Trophoblast cell (in vitro differentiated cells and primary cell): ENCODE measurements at places on chromosomes 7 and 10.
A peak's percentile ranks its signal among the peaks of the same experiment; 100 is the strongest.

GRCh38 chr10:7667262-7668141 lies 736 bp upstream of the ITIH5 start:
- peak overlapping the region; percentile 20 for H3K4me3 ChIP-seq
- H3K27ac ChIP-seq = no peak overlapping the region
- peak; percentile 37 for DNase-seq
- peaks cover 10% of the 10 kb centered on the region for H3K27me3 ChIP-seq
- no peaks in the 10 kb centered on the region for H3K36me3 ChIP-seq
- no peaks in the 10 kb centered on the region for H3K4me1 ChIP-seq

GRCh38 chr7:130741331-130741995 lies 7.5 kb upstream of the KLF14 start:
- DNase-seq = no peak
- H3K27me3 ChIP-seq = no peaks in the 10 kb centered on the region
- no peak overlapping the region for H3K27ac ChIP-seq

DNA sequence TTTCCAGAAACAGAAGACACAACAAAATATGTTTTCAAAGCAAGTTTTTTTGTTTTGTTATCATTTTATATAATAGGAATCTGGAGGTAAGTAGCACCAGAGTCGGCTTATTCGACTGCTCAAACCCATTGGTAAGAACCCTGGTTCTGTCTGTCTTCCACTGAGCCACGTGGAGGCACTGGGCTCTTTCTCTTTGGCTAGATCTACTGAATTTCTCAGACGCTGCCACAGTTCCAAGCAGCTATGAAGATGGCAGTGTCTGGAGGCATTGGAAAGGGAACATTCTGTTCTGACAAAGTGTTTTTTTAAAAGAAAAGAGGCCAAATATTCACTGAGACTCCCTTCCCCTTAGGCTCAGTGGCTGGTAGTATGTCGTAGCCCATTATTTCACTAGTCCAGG lies 338.8 kb downstream of the NRG3 start:
- DNase-seq = no peak
- H3K4me1 ChIP-seq = no peaks in the 10 kb centered on the region
- H3K27me3 ChIP-seq = no peaks in the 10 kb centered on the region
- no peak overlapping the region for H3K4me3 ChIP-seq
- no peak overlapping the region for H3K27ac ChIP-seq

DNA sequence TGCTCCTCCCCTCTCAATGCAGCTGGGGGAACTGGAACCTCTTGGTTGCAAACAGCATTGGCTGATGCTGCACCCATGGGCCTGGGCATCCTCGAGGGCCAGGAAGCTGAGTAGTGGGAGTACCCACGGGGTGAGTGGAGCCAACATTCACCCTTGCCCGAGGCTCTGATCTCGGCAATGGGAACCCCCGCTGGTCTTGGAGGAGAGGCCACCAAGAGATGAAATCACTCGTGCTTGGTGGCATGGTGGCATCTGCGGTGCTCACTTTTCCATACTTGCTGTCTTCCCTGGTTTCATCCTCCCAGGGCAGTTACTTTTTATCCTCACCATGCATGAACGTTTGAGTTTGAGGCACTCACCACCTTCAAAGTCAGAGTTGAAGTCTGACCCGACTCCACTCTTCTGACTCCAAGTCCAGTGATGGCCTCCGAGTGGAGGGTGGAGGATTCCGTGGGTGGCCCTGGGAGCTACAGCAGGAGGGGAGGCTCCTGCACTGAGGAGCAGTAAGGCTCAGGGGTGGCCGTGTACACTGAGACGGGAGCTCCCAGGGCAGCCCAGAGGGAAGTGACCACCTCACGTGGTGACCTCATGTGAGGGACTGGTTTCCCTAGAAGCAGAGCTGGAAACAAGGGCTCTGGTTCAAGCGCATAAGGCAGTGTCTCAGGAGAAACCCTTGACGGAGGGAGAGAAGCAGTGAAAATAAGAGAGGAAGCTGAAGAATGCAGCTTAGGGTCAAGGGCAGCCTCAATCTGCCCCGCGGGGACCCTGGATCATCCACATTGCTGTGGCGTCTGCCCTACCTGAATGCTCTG lies 349.1 kb downstream of the TCERG1L start:
- no peaks in the 10 kb centered on the region for H3K27me3 ChIP-seq
- H3K36me3 ChIP-seq = no peaks in the 10 kb centered on the region
- H3K4me1 ChIP-seq = no peaks in the 10 kb centered on the region
